ENCODE measurements at places on chromosomes 12 and 14.

DNA sequence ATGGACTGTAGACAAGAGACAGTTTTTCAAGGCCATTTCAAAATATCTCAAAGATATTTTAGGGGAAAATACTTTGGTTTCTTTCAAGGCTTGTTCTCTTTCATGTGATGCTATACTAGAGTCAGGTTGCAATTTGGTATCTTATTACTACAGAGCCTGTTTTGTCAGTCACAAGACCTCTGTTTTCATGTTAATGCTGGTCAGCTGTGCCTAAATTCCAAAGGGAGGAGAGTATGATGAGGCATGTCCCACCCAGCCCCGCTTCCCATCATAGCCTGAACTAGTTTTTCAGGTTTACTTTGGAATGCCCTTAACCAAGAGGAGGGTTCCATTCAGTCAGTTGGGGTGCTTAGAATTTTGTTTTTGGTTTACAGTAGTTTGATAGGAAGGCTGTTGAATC lies 52.6 kb downstream of the GPHB5 start:
- no peak for DNase-seq

GRCh38 chr12:58242796-58243630 lies 301.6 kb downstream of the ATP23 start:
- no peak for DNase-seq

DNA sequence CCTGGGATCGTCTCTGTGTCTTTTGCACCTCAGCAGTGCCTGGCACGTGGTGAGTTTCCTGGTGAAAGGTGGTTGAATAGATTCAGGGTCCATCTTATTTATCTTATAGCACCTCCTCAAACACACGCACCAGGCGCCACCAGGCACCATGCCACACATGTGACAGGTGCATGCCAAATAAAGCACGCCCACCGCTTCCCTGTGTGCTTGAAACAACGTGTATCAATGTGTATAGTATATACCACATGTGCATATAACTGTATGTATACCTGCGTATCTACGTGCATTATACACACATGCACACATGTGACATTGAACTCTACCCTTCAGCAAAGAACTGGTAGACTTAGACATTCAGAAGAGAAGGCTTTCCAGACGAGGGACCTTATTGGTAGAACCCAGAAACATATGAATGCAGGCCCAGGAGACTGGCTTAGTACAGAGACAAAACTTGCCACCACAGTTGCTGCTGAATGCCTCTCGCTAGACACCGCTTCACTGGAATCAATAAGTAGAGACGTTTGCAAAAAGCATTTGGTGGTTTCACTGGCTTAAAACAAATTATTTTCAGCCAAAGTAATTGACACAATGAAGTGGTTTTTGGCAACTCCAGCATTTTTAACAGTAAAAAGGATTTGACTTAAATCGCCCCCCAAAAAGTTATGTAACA lies 10.0 kb downstream of the EML1 start:
- no peak for DNase-seq

DNA sequence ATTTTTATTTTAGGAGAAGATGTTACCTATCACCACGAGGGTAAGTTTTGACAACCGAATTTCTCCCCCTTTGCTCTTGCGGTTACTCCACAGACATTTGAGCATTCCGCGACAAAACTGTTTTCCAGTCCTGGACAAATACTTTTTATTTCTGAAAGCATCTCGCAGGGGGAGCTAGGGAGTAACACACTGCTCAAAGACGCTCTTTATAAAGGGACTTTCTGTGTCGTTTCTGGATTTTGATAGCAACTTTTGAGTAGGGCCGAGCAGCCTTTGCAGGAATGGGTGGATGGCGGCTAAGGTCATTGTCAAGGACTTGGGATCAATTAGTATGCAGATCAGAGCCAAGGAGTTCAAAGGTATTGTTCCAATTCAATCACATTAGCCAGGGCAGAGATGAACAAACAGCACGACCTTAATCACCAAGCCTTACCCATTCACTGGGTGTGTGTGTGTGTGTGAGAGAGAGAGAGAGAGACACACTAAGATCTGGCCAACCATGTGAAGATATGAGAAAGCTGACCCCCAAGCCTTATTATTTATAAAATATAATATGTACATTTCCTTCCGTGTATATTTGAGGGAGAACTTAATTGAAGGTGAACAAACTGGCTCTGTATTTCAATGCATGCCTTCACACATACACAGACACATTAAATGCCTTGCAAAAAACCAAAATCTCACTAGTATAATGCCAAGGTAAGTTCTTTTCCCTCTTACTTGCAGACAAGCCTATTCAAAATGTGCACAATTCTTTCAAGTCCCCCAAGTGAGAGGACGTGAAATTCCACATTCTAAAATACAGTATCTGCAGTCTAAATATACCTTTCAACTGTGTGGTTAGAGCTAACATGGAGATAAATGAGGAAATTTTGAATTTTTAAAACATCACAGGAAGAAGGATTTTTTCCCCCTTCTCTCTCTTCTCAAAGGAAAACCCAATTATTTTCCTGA lies 613.8 kb downstream of the VRK1 start:
- DNase-seq = no peak

- DNase-seq = no peak
Measured at GRCh38 chr14:68975667-68976066, 3.4 kb downstream of the ACTN1 start.

GRCh38 chr12:129215556-129215955 lies 362.3 kb downstream of the GLT1D1 start:
- no peak for DNase-seq

DNA sequence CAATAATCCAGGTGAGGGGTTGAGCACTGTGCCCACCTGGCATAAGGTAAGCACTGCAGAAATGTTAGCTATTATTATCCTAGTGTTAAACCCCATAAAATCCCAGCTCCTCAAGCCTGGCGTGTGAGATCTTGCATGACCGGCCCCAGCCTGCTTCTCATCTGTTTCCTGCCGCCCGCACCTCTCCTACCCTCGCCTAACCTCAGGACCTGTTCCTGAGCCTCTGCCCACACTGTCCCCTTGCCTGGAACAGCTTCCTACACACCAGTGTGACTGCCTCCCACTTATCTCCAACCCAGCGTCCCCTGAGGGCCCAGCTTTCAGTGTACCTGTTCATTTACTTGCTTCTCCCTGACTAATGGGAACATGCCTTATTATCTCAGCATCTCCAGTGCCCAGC lies 24.7 kb downstream of the ISCA2 start:
- no peak for DNase-seq

GRCh38 chr14:36553656-36554260 lies 28.7 kb downstream of the NKX2-8 start:
- no peak for DNase-seq

DNA sequence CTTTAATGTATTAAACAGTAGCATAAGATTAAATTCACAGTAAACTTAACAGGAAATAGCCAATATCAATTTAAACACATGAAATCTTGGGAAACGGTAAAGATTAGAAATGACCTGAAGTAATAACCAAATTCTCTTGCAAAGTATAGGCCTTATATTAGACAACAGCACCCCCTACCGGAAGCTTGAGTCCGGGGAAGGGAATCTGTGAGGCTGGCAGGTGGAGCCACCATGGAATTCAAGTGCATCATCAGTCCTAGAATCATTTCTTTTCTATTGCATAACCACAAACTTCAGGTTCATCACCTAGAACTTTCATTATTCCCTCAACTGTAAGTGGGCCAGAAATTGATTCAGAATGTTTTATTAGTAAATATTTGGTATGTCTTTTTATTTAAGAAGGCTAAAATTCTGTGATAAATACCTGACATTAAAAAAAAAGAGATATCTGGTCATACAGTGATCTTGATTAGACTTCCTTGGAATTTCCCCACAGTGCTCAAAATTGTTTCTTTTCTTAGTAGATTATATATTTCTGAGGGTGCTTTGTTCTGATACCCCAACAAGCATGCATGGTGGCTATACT lies 48.6 kb downstream of the AP5M1 start:
- DNase-seq = peak; percentile 48

DNA sequence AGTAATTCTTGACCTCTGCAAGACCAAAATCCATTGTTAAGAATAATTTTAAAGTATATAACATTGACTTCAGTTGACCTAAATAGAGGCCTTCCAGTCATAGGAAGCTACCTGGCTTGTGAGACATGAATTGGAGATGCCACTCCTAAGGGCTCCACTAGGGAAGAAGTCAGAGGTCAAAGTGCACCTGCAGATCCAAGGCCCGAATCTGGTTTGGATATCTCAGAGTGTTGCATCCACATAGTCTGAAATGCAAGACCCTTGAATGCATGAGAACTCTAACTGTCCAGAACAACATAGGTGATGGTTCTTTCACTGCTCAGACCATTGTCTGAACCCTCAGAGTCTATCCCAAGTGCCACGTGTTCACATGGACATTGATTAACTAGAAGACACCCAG lies 22.4 kb downstream of the RFX4 start:
- no peak for DNase-seq

DNA sequence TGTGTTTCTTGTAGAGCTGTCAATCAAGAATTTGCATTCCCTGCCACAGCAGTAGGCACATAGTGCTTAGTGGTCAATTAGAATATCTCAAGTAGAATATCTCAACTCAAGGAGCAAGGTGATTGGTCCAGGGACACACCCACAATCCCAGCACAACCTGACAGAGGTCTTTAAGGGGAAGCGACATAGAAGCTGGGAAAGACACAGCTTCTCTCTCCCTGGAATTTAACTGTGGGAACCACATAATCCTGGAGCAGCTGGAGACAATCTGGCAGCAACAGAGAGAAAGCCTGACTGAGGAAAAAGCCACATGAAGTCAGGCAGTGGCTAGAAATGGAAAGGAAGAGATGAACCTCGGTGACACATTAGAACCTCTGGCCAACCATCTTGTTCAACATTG lies 85.7 kb upstream of the LMO3 start:
- DNase-seq = no peak

All from activated CD4-positive, alpha-beta T cell treated with anti-CD3 and anti-CD28 coated beads for 1 hour (primary cell).